ENCODE measurements at places on chromosomes 5 and 9. TPM values are rescaled to one million over a fixed set of nuclear protein-coding genes. Genes with fewer than 3 reads are reported as not detected.

Gene PCDHB3
- not detected for total RNA-seq

Gene UIMC1
- 76.5 TPM for total RNA-seq

Gene QRFP
- total RNA-seq = not detected

Gene ROPN1L
- total RNA-seq = 0.26 TPM

Gene CYSRT1
- total RNA-seq = 1.0 TPM

DNA sequence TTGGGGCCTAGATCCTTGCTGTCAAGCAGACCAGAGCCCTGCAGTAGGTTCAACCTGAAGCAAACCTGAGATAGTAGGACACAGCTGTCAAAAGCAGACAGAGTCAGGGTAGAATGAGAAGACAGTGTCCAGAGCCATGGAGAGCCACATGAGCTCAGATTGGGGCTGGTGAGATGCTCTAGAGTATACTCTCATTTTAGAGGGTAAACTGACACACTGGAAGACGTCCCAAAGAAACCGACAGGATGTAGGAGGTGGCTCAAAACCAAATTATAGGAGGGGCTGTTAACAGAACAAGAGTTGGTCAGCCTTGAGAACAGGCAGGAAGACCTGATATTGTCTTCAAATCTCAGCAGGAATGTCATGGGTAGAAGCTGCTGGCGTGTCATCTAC lies 11.5 kb downstream of the CCDC69 start:
- no peak for DNase-seq

GRCh38 chr5:91514400-91514799 lies 131.3 kb upstream of the ARRDC3 start:
- DNase-seq = no peak

- DNase-seq = no peak
These were observed 7.5 kb upstream of the PSAT1 start for GRCh38 chr9:78289474-78289873.

GRCh38 chr9:38747067-38747466 lies 27.1 kb upstream of the FAM240B start:
- no peak for DNase-seq

- DNase-seq = no peak
These were observed 114.0 kb downstream of the NSG2 start for GRCh38 chr5:174159327-174160114.

DNA sequence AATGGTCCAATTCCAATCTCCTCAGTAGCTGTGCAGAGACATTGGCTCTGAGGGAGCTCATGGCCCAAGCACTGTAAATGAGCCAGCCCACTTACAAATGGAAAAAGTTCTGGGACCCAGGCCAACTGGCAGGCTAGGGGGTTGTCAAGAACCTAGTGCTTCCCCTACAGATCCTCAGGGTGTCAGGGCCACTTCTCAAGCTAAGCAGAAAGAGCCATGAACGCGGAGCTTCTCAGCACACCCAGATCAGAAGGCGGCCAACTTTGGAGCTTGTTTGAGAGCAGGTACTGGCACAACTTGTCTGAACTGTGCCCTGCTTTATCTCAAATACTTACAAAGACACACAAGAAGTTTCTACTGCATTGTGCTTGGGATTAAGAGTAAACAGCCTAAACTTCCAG lies 17.5 kb downstream of the TLE1 start:
- no peak for DNase-seq

- DNase-seq = no peak
These were observed 79.7 kb upstream of the ICE1 start for GRCh38 chr5:5342784-5343183.

GRCh38 chr5:129664336-129664937 lies 83.5 kb upstream of the MINAR2 start:
- DNase-seq = peak; percentile 38

DNA sequence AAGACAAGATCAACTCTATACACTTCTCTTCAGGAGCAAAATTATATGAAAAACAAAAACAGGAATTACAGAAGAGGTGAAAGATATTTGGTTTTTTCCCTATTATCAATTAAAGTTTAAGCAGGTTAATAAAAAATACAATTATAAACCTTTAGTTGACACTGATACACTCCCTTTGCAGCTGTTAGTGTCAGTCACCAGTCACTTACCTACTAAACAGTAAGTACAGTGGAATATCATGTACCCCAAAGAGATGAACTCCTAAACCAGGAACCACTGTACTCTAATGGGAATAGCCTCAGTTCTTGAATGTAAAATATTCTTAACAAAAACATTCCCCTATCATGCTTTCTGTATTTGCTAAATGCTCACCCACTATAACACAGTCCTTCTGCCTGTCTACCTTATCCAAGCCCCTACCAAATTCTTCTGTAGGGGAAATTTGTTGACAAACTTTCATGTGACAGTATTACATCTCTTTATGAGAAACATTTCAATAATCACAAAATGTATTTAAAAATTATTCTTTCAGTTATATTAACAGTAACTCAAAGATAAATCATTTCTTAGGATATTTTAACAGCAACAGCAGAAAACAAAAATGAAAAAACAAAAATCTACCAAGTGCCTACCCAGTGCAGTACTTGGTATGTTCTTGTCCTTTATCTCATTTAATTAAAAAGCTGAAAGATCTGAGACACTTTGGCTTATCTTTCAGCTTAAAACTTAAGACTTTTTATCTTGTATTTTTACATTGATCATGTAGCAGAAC lies 212.8 kb downstream of the MLLT3 start:
- no peak for DNase-seq

DNA sequence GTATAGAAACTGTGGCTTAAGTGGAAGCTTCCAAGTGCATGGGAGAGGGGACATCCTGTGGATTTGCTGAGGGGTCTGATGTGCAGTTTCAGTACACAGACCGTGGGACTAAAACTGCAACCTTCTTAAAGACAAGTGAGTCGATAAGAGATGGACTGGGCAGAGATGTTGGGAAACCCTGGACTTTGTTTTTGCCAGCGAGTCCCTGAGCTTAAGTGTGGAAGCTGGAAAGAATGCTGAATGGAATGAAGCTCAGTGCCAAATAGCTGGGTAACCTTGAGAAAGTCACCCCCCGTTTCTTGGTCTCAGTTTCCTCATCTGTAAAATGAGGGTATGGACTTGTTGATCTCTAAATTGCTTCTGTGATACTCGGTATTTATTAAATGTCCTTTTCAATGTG lies 37.3 kb upstream of the KLF9 start:
- DNase-seq = no peak
